Left renal cortex interstitium (tissue), 4 donors: ENCODE measurements at places on chromosomes 13 and 19. TPM values are rescaled to one million over a fixed set of nuclear protein-coding genes. Genes with fewer than 3 reads are reported as not detected.

Gene MEIS3
- polyA plus RNA-seq, result 32.2 TPM

Gene PRR19
- 1.4 TPM for polyA plus RNA-seq

Gene NOVA2
- polyA plus RNA-seq, result 5.3 TPM

Gene CEACAM16
- not detected for polyA plus RNA-seq

Gene LMTK3
- polyA plus RNA-seq, result 3.7 TPM

Gene SELENOV
- 10.1 TPM for polyA plus RNA-seq

Gene RPS16
- 1,333 TPM for polyA plus RNA-seq

Gene FXYD7
- polyA plus RNA-seq, result 0.64 TPM

Gene GJB2
- polyA plus RNA-seq, result 4.0 TPM

Gene LRRC63
- polyA plus RNA-seq, result 0.16 TPM

Gene ZNF540
- 6.1 TPM for polyA plus RNA-seq

Gene KRTDAP
- polyA plus RNA-seq, result 0.48 TPM

Gene CEACAM7
- not detected for polyA plus RNA-seq

Gene RPL18A
- polyA plus RNA-seq, result 867 TPM

Gene ABHD8
- 10.5 TPM for polyA plus RNA-seq

Gene FREM2
- polyA plus RNA-seq, result 45.3 TPM

Gene POSTN
- 248 TPM for polyA plus RNA-seq

Gene CD177
- not detected for polyA plus RNA-seq

Gene KLK7
- polyA plus RNA-seq, result 5.1 TPM

Gene SYNE4
- polyA plus RNA-seq, result 13.6 TPM

Gene NFKBIB
- 13.4 TPM for polyA plus RNA-seq

Gene ARID3A
- polyA plus RNA-seq, result 37.2 TPM

Gene LGALS7
- 0.41 TPM for polyA plus RNA-seq

Gene LSR
- polyA plus RNA-seq, result 54.6 TPM

Gene TPRX1
- polyA plus RNA-seq, result not detected

Gene BRME1
- 9.6 TPM for polyA plus RNA-seq

Gene CALR3
- 0.14 TPM for polyA plus RNA-seq

Gene ITGBL1
- 0.43 TPM for polyA plus RNA-seq

Gene DIRAS1
- 3.4 TPM for polyA plus RNA-seq

Gene SIRT6
- polyA plus RNA-seq, result 22.0 TPM

Gene LAIR1
- polyA plus RNA-seq, result 5.6 TPM
